Hippocampal formation (tissue), 2 donors: ENCODE measurements at places on chromosomes 2 and 18.

DNA sequence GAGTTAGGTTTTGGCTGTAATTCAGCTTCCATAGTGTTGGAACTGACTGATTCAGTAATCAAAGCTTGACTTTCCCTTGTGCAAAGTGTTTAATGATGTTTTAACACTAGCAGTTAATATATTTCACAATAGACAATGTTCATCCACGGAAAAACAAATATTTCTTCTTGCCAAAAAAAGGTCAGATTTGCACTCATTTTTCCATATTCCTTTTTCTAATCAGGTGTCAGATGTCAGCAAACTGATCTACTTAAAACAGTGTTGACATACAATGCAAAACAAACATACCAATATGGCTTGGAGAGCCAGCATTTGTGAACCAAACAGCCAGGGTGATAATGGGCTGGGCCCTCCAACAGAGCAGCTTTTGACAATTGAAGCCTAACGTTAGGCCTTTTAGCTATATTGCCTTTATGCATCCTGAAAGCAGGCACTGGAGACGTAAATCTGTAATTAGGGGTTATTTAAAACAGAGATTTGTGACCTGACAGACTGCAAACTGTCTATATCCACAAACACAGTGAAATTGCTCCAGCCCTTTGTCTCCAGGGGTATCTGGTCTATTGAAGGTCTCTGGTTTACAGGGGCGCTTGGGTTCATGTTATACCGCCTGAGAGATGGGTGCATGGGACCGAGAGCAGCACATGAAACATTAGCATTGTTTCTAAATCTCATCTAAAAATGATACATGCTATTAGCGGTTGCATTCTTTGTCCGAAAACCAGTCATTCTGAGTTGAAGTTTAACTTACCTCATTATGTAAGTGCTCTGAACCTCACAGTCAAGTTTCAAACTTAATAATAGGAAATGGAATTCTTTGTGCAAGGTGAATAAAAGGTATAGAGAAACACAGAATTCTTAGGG is 7.1 kb upstream of the CDCA7 start:
- no peak for DNase-seq

GRCh38 chr2:169397697-169398096 is 35.4 kb upstream of the LRP2 start:
- no peak for DNase-seq

DNA sequence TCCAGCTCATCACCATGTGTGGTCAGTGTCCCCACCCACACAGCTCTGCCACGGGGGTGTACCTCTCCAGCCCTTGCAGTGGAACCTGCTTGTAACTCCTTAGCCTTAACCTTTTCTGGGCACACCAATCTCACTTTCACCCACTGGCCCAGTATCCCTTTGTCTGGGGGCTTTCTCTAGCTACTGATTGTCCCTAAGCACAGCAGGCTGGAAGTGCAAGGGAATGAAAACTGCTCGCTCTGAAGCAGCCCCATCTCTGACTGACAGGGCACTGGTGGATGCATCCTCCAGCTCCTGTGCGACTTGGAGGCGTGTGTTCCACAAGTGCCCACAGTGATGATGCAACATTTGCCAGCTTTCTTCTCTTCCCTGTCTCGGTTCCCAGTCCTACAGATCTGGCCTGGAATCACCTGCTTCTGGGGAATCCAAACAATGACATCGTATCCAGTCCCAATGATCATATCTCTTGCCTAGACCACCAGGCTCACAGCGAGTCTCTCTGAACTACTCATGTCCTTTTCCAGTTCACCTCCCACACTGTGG is 33.6 kb downstream of the SCTR start:
- no peak for DNase-seq

GRCh38 chr2:3170792-3171455 is 206.7 kb downstream of the EIPR1 start:
- DNase-seq, result no peak

DNA sequence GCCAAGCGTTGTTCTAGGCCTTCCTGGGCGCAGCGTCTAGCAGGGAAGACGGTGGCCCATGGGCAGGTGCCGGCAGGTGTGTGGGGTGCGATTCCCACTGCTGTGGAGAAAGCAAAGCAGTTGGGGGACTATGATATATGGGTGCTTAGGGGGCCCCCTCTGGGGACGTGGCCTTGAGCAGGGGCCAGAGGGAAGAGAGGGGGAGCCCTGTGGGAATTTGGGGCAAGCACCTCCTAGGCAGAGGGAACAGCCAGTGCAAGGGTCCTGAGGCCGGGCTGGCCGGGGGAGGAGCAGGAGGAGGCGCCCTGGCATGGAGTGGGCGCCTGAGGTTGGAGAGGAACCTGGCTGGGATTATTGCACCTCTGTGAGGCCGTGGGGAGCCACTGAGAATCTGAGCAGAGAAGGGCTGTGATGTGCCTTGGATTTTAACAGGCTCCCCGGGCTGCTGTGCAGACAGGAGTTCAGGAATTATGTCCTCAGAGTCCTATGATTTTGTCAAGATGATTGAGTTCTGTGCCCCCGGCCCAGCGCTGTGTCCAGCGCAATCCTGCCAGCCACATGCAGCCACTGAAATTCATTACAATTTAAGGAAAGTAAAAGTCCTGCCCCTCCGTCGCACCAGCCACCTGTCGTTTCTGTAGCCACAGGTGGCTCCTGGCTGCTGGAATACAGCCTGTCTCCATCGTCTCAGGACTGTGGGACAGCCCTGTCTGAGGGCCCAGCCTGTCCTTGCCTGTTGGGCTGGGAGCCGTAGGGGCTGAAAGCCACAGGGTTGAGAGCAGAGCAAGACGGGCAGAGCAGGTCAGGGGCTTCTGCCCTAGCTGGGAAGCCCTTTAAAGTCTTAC is 9.1 kb upstream of the KLHL30 start:
- no peak for DNase-seq

DNA sequence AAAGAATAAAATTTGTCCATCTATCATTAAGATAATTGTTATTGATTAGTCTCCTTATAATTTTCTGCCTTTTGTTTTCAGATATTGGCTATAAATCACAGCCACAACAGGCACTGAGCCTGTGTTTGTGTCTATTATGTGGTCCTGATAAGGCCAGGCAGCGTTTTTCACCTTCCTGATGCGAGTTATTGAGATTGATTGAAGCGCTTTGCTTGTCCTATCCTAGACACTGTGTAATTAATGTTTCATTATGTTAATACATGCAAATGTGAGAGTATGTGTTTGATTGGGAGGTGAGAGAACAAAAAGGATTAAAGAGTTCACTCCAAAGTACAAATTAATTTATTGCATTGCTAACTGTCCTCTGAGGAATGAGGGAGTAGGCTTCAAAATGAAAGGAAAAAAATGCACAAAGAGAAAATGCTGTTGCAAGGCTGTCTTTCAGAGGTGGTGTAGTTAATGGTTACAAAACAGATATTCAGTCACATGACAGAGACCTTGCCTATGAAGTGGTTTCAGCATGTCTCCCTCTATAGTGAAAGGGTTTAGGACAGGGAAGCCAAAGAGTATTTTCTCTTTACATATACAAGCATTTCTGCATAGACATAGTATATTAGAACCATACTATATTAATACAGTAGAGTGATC is 391.1 kb downstream of the DCC start:
- no peak for DNase-seq

- no peak for DNase-seq
Measured at GRCh38 chr2:238567996-238568395, 141.3 kb downstream of the ASB1 start.

GRCh38 chr2:127546797-127547196 is 11.3 kb downstream of the MYO7B start:
- DNase-seq, result no peak

DNA sequence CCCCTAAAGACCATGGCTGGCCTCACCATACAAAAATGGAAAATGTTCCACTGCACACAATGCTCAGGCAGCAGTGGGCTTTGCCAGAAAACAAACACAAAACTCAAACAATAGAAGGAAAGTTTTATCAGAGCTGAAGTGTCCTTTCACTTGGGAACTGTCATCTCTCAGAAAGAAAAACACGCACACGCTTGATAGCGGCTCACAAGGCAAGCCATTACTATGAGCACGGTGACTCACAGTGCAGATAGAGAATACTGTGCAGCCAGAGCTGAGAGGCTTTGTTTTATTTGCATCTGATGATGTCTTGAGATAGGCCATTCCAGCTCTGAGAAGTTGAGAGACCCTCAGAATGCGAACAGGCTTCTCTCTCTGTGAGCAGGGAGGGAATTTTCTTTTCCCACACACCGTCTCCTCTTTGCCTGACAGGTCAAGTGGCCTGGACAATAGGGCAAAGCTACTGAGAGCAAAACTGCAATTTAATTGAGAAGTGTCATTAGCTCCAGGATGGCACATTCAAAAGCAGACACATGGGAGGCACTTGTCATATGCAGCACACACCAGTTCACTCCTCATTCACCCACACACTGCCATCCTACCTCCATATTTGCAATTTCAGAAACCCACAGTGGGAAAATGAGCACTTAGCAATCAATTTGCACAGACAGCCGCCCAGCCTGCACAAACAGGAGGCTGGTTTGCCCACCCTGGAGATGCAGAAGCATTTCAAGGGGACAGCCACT is 236.6 kb downstream of the SS18 start:
- no peak for DNase-seq

GRCh38 chr2:219000569-219000960 is 7.3 kb upstream of the CRYBA2 start:
- DNase-seq, result no peak

- DNase-seq, result no peak
Measured at GRCh38 chr2:1586251-1586922, 157.9 kb downstream of the PXDN start.

- no peak for DNase-seq
Measured at GRCh38 chr18:8942021-8942908, 160.2 kb upstream of the NDUFV2 start.

DNA sequence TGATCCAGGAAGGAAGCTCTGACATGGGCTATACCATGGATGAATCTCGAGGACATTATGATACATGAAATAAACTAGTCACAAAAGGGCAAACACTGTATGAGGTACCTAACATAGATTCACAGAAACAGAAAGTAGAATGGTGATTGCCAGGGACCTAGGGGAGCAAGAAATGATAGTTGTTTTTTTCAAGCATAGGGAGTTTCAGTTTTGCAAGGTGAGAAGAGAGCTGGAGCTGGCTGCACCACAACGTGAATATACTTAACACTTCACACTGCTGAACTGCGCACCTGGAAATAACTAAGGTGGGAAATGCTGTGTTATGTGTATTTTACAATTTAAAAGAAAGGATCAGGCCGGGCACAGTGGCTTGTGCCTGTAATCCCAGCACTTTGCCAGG is 13.2 kb upstream of the AGAP1 start:
- no peak for DNase-seq

DNA sequence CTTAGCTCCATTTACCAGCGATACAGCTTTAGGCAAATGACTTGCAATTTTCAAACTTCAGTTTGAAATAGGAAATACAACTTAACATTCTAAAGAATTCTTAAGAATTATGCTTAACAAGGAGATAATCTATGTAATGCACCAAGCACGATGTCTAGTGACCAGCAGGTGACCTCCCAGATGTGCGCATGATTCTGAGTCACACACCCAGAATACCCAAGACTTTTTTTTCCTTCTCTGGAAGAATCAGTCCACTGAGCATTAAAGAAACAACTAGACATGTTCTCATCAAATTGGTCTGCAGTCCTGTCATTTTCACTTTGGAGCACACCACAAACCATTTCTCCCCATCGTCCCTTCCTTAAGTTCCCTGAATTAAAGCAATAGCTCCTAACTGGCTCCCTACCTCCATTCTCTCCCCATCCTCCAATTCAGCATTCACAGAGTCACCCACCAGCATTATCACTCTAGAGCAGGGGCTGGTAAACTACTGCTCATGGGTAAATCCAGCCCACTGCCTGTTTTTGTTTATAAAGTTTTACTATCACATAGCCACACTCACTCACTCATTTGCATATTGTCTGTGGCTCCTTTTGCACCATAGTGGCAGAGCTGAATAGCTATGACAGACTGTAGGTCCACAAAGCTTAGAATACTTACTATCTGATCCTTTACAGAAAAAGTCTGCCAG is 13.2 kb downstream of the EVA1A start:
- no peak for DNase-seq

DNA sequence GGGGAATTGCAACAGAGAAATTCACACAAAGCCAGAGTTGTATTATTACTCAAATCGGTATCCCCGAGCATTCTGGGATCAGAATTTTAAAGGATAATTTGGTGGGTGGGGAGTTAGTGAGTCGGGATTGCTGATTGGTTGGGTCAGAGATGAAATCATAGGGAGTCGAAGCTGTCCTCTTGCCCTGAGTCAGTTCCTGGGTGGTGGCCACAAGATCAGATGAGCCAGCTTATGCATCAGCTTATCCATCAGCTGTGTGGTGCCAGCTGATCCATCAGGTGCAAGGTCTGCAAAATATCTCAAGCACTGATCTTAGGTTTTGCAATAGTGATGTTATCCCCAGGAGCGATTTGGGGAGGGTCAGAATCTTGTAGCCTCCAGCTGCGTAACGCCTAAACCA is 34.3 kb upstream of the ITM2C start:
- DNase-seq, result no peak

DNA sequence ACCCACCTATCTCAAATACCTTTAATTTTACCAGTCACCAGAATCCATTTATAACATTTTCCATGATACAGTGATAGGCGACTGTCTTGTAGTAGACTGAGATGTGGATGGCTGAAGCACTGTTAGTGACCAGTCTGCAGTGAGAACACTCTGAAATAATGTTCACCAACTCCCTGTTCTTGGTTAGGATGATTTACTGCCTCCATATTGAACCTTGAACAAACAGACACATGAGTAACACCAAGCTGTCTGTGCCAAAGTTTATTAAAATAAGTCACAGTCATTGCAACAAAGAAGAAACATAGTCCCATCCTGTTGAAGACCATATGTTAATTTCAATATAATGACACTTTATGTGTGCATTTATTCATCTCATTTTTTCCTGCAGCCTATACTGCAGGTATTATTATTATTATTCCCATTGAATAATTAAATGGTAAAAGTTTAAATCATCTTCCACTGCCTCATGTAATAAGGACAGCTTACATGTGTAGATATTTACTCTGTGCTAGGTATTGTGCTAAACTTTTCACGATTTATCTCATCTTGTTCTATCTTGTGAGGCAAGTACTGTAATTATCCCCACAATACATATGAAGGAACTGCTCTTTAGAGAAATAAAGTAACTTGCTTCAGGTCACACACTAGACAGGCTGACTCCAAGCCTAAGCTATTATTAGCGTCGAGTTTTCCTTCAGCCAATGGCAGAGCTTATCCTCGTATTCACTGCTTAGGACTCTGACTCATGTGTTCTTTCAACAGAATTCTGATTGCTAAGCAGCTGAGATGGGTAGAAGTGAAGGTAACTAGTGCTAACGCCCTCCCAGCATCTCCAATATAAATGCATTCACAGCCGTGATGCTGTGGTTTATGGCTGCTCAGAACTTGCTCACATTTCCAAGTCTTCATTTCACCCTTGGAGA is 62.5 kb downstream of the ONECUT2 start:
- no peak for DNase-seq

GRCh38 chr2:8983571-8983970 is 19.9 kb downstream of the MBOAT2 start:
- DNase-seq, result no peak

GRCh38 chr2:100240386-100240785 is 81.9 kb downstream of the LONRF2 start:
- DNase-seq, result no peak

- DNase-seq, result no peak
Measured at GRCh38 chr2:207873794-207874193, 104.1 kb upstream of the FZD5 start.
